ENCODE measurements at places on chromosomes 16 and 17. TPM values are rescaled to one million over a fixed set of nuclear protein-coding genes. Genes with fewer than 3 reads are reported as not detected.

Gene KIF18B
- total RNA-seq: 1.7 TPM

Gene WFIKKN2
- total RNA-seq: not detected

Gene DNAI2
- not detected for total RNA-seq

Gene GSDMA
- 1.2 TPM for total RNA-seq

GRCh38 chr17:8387914-8388651 lies 5.1 kb upstream of the RPL26 start:
- no peaks in the 10 kb centered on the region for H3K4me1 ChIP-seq
- no peak overlapping the region for H3K4me3 ChIP-seq
- H3K36me3 ChIP-seq: no peaks in the 10 kb centered on the region
- DNase-seq: no peak
- H3K27me3 ChIP-seq: no peaks in the 10 kb centered on the region
- no peak overlapping the region for H3K27ac ChIP-seq

DNA sequence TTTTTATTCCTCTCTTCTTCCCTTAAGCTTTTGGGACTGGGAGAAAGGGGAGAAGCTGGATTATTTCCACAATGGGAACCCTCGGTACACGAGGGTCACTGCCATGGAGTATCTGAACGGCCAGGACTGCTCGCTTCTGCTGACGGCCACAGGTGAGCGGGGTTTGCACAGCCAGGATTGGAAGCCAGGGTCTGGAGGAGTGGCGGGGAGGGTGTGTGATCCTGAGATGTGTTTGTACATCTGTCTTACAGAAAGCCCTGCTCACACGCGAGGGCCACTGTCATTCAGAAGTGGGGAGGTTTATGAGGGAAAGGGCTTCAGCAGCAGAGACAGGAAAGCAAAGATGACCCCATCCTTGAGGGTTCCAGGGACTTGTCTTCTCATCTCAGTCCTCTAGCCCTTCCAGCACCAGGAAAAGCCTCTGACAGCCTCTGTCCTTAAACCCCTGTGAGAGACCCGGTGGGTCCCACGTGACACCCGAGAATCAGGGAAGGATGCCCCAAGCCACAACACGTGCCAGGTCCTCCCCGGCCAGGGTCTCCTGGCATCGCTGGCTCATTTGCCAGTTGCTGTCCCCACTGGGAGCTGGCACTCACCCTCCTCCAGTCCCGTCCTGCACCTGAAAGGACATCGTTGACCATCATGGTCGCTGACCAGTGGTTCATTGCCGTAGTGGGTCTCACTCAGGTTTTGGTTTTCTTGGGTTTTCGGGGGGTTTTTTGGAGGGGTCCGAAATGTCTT lies 44.3 kb upstream of the CHMP6 start:
- no peak overlapping the region for H3K27ac ChIP-seq
- no peaks in the 10 kb centered on the region for H3K36me3 ChIP-seq
- peak; percentile 58 for DNase-seq
- no peaks in the 10 kb centered on the region for H3K4me1 ChIP-seq
- H3K27me3 ChIP-seq: no peaks in the 10 kb centered on the region

DNA sequence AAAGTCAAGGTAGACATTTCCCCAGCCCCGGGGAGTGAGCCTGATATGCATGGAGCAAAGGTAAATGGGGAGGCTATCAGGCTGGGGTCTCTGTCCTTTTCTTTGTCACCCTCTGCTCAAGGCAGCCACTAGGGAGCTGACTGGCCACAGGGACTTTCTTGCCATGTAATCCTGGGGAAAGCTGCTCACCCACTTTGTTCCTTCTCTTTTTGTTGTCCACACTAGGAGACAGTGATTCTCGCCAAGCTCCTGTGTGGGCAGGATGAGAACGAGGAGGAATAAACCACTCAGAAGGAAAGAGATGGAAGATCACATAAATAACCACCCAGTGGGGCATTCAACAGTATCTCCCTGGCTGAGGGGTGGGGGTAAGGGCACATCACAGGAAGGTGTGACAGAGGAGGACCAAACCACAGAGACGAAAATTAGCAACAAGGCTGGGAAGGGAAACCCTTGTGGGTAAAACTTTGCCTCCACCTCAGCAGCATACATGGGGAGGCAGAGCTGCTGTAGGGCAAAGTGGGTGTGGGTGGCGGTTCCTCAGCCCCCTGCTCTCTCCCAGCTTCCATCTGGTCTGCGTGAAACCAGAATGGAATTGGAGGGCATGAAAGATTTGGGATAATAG lies 26.2 kb upstream of the CCL1 start:
- H3K4me1 ChIP-seq: no peaks in the 10 kb centered on the region
- H3K36me3 ChIP-seq: no peaks in the 10 kb centered on the region
- no peak overlapping the region for H3K27ac ChIP-seq
- no peaks in the 10 kb centered on the region for H3K27me3 ChIP-seq
- H3K4me3 ChIP-seq: no peak overlapping the region
- no peak for DNase-seq

DNA sequence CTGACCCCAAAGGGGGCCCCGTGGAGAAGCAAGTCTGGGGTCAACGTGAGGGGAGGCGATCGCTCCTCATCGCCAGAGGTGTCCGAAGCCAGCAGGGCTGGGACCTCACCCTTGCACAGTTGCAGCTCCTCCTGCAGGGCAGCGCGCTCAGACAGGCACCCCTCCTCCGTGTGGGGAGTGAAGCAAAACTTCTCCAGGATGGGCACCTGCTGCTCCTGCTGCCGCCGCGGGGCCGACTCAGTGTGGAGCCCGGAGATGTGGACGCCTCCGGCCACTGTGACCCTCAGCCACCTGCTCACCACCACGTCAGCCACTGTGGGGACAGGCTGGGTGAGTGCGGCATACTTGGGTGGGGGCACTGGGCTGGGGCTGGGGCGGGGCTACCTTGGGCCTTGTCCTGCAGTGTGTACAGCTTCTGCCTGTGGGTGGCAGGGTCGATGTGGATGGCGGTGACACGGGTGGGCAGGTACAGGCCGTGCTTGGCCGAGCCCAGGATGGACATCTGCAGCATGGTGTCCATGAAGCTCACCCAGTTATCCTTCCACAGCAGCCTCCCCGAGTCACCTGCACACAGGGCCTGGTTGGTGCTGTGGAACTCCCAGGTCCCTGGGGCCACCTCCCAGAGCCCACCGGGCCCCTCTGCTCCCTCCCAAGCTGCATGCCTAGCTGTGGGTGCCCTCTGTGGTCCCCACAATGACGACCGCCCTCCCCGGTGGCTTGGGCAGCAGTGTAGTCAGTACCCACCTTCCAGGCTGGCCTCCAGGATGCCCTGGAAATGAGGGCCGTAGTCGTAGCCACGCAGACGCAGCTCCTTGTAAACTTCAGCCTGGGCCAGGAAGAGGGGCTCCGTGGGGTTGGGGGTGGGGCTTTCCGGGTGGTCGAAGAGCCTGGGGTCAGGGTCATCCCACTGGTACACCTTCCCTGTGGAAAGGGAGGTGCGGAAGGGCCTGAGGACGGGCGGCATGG lies 10.8 kb downstream of the FASN start:
- H3K4me1 ChIP-seq: no peaks in the 10 kb centered on the region
- H3K4me3 ChIP-seq: no peak overlapping the region
- H3K27ac ChIP-seq: no peak overlapping the region
- H3K27me3 ChIP-seq: no peaks in the 10 kb centered on the region

DNA sequence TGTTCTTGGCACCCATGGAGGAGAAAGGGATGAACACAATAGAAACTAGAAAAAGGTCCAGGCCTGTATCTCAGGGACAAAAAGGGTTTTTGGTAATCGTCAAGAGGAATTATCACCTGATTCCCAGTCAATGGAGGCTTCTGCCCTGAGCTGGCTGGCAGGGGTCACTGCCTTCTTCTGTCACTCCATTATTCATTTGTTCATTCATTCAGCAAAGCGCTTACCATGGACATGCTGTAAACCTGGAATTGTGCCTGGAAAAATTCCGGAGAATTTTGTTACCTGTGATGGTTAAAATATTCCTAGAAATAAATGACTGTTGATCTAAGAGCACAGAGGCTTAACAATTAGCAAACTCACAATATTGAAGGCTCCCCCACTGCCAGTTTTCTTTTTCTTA lies 212.3 kb downstream of the SHISA9 start:
- H3K4me3 ChIP-seq: no peak overlapping the region
- no peak for DNase-seq
- no peaks in the 10 kb centered on the region for H3K27me3 ChIP-seq

DNA sequence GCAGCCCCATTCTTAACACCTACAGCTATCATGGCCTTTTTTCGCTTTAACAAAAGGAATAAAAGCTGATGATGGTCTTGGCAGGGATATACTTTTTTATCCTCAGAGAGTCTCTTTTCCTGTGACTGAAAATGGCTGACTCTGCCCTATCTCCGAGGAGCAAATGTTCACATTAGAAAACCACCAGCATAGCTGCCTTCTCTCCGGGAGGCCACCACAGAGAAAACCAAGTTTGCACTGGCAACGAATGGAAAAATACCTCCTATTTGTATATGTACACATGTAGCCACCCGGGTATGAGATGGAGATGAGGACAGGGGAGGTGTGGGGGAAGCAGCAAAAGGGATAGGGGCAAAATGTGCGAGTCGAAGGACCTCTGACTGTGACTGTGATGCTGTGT lies 88.2 kb downstream of the STX8 start:
- no peaks in the 10 kb centered on the region for H3K27me3 ChIP-seq
- no peaks in the 10 kb centered on the region for H3K4me1 ChIP-seq
- DNase-seq: no peak
- H3K4me3 ChIP-seq: no peak overlapping the region
